ENCODE measurements at places on chromosomes 6 and 20. TPM values are rescaled to one million over a fixed set of nuclear protein-coding genes. Genes with fewer than 3 reads are reported as not detected.

Gene PCED1A
- 23.4 TPM for total RNA-seq

Gene HLA-DRA
- total RNA-seq, result 88.4 TPM

Gene ZMYND8
- 50.0 TPM for total RNA-seq

Gene TGM3
- total RNA-seq, result not detected

Gene F13A1
- total RNA-seq, result not detected

Gene DCDC2
- total RNA-seq, result not detected

Gene TSHZ2
- 2.9 TPM for total RNA-seq

Gene FGD2
- total RNA-seq, result 2.0 TPM

Gene PTCHD4
- not detected for total RNA-seq

Gene NNAT
- total RNA-seq, result not detected

Gene TSPO2
- not detected for total RNA-seq

Gene GATA5
- not detected for total RNA-seq

Gene BMP7
- total RNA-seq, result not detected

Gene LHFPL5
- total RNA-seq, result not detected

All from T-helper 2 cell treated with Interferon-gamma antibody and Interleukin-4, amounts not matched to agents 100 ng/mL and 5 ng/mL, for 36 hours (primary cell).